ENCODE measurements at places on chromosomes 2 and 18. TPM values are rescaled to one million over a fixed set of nuclear protein-coding genes. Genes with fewer than 3 reads are reported as not detected.
A peak's percentile ranks its signal among the peaks of the same experiment; 100 is the strongest.

The TMSB10 gene
- 1,269 TPM for total RNA-seq

The ZSWIM2 gene
- not detected for total RNA-seq

The ST8SIA3 gene
- 4.2 TPM for total RNA-seq

The ITGA4 gene
- 0.90 TPM for total RNA-seq

The ITPRIPL1 gene
- total RNA-seq: 3.5 TPM

The MZT2A gene
- total RNA-seq: 94.9 TPM

The OST4 gene
- 401 TPM for total RNA-seq

The RUFY4 gene
- total RNA-seq: not detected

The NRP2 gene
- 109 TPM for total RNA-seq

The HDAC4 gene
- total RNA-seq: 39.0 TPM

The ANTXR1 gene
- 69.5 TPM for total RNA-seq

The KRTCAP3 gene
- total RNA-seq: 23.9 TPM

- H3K27me3 ChIP-seq: no peaks in the 10 kb centered on the region
- H3K27ac ChIP-seq: no peak overlapping the region
Measured at GRCh38 chr2:72788756-72789155, 37.1 kb downstream of the EXOC6B start.

DNA sequence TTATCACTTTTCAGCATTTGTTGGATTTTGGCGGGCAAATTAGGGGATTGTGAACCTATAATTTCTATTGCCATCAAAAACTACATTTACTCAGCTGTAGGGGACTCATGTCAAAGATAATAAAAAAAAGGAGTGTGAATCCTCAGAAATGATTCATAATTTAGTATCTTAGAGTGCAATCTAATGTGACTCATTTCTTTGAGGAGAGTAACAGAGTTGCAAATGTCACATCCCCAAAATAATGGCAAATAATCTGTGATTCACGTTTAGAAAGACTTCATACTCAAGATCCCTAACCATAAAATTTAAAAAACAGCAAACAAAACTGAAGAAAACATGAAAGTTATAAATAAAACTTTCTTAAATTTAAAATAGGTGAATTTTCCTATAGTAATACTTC lies 373.0 kb downstream of the CDH2 start:
- no peaks in the 10 kb centered on the region for H3K36me3 ChIP-seq
- H3K4me1 ChIP-seq: no peaks in the 10 kb centered on the region
- H3K27ac ChIP-seq: no peak overlapping the region
- no peak overlapping the region for H3K4me3 ChIP-seq
- H3K27me3 ChIP-seq: no peaks in the 10 kb centered on the region

GRCh38 chr2:69989441-69990105 lies 28.1 kb upstream of the ASPRV1 start:
- H3K4me1 ChIP-seq: no peaks in the 10 kb centered on the region
- H3K36me3 ChIP-seq: peaks cover 4% of the 10 kb centered on the region
- H3K27ac ChIP-seq: no peak overlapping the region
- no peak for DNase-seq
- no peaks in the 10 kb centered on the region for H3K27me3 ChIP-seq
- no peak overlapping the region for H3K4me3 ChIP-seq

DNA sequence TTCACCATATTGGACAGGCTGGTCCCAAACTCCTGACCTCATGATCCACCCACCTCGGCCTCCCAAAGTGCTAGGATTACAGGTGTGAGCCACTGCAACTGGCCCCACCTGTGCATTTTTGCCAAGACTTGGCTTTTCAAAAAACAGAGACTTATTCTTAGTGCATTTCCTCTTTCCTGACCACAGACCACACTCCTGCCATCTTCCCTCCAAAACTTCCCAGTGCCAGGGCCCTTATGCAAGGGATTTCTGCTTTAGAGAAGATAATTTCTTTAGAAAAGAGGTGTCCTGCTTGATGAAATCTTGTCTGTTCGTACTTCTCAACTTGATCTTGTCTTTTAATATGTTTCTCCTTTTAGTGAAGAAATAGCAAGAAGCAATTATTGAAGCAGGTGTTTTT lies 98.8 kb upstream of the ZNF516 start:
- no peak overlapping the region for H3K27ac ChIP-seq
- H3K4me1 ChIP-seq: peaks cover 29% of the 10 kb centered on the region
- no peak overlapping the region for H3K4me3 ChIP-seq

DNA sequence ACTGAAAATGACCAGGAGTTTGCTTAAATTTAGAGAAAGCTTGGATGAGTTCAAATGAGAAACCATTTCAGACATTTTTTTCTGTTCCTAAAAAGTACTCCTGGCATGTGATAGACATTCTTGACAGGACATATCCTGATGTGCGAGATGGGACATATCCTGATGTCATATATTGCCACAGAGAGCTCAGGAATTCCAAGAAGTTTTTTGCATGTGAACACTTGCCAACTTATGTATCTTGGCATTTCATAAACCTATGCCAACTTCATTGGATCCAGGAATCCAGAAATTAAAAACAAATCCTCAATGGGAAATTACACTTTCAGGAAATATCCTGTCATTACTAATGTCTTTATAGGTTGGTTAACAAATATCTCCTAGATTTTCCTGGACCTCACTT lies 2.9 kb upstream of the SERPINB3 start:
- no peaks in the 10 kb centered on the region for H3K4me1 ChIP-seq
- H3K4me3 ChIP-seq: no peak overlapping the region
- peaks cover 2% of the 10 kb centered on the region for H3K27me3 ChIP-seq
- no peaks in the 10 kb centered on the region for H3K36me3 ChIP-seq

- no peaks in the 10 kb centered on the region for H3K36me3 ChIP-seq
- peak overlapping the region; percentile 73 for H3K27ac ChIP-seq
- peaks cover 93% of the 10 kb centered on the region for H3K4me1 ChIP-seq
- peaks cover 10% of the 10 kb centered on the region for H3K27me3 ChIP-seq
Measured at GRCh38 chr18:75223687-75224347, 13.2 kb downstream of the TSHZ1 start.

GRCh38 chr2:144133936-144134665 lies 385.8 kb downstream of the ZEB2 start:
- no peak for DNase-seq
- no peak overlapping the region for H3K27ac ChIP-seq
- no peak overlapping the region for H3K4me3 ChIP-seq
- H3K36me3 ChIP-seq: peaks cover 3% of the 10 kb centered on the region
- peaks cover 30% of the 10 kb centered on the region for H3K27me3 ChIP-seq
- peaks cover 4% of the 10 kb centered on the region for H3K4me1 ChIP-seq

DNA sequence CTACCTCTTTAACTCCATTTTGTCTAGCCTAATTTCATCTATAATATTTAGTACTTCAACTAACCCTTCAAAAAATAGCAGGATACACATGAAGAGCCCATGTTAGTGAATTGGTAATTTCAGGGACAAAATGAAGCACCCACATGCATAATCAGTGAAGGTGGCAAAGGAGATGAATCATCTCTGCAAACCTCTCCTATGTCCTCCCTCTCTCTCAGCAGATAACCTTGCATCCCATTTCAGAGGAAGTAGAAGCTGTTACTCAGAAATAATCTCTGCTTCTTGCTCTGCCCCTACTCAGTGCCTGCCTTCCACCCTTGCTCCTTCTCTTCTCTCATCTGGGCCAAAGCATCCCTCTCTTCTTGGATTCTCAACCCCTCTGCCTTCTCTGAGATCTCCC lies 60.2 kb upstream of the CAVIN2 start:
- no peaks in the 10 kb centered on the region for H3K36me3 ChIP-seq
- H3K27ac ChIP-seq: no peak overlapping the region
- DNase-seq: no peak
- no peak overlapping the region for H3K4me3 ChIP-seq
- peaks cover 4% of the 10 kb centered on the region for H3K4me1 ChIP-seq

DNA sequence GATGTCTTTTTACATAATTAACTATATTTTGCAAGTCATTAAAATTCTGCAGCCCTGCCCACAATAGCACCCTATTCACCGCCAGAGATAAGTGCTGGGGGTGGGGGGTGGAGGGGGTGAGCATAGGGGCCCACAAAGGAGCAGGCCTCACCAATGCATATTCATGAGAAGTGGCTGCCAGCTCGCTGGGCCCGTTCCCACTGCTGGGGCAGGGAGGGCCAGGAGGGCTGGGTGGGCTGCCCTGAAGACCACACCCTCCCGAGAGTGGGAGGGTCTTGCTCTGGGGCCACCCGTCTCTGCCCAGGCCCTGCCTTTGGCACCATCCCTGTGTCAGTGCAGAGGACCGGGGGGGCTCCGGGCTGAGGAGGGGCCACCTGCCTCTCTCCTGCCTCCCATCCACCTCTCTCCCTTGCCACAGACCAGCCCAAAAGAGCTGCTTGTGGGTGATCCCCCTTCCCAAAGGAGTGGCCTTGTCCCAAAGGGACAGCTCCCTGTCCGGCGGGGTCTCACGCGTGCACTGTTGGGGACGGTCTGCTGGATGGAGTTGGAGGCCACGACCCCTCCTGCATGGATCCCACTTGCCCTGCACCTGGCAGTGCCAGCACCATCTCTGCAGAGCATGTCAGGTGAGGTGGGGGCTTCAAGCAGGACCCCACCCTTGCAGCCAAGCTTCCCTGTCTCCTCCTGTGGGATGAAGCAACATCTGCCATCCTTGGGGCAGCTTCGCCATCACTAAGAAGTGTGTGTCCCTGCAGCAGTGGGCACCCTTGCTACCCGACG lies 138.8 kb upstream of the GPC1 start:
- DNase-seq: no peak
- no peak overlapping the region for H3K4me3 ChIP-seq
- no peak overlapping the region for H3K27ac ChIP-seq
- H3K36me3 ChIP-seq: no peaks in the 10 kb centered on the region

GRCh38 chr2:109204412-109204811 lies 75.4 kb downstream of the SH3RF3 start:
- H3K36me3 ChIP-seq: no peaks in the 10 kb centered on the region
- DNase-seq: no peak
- H3K27me3 ChIP-seq: no peaks in the 10 kb centered on the region
- peaks cover 35% of the 10 kb centered on the region for H3K4me1 ChIP-seq
- H3K27ac ChIP-seq: no peak overlapping the region

- peaks cover 3% of the 10 kb centered on the region for H3K27me3 ChIP-seq
- H3K27ac ChIP-seq: peak overlapping the region; percentile 30
- H3K4me1 ChIP-seq: peaks cover 17% of the 10 kb centered on the region
- H3K36me3 ChIP-seq: no peaks in the 10 kb centered on the region
- no peak for DNase-seq
Measured at GRCh38 chr2:6793371-6793770, 72.3 kb downstream of the CMPK2 start.

DNA sequence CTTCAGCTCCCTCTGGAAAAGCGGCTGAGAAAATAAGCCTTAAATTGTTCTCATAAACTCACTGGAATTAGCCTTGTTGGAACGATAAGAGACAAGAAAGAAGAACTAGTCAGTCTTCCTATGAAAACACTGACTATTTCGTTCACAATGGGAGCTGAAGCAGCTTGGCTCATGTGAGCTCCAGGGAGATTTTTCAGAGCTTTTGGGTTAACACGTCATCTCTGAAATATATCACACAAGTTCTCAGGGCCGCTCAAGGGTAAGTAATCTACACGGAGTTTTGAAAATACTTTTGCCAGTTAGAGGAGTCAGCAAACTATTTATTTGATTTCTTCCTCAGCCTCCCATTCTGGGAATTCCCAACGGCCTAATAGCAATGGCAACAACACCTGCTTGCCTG lies 316.2 kb upstream of the MGAT5 start:
- no peak for DNase-seq
- H3K4me1 ChIP-seq: peaks cover 3% of the 10 kb centered on the region
- H3K4me3 ChIP-seq: no peak overlapping the region

GRCh38 chr2:215084080-215084479 lies 54.3 kb downstream of the ABCA12 start:
- no peak overlapping the region for H3K4me3 ChIP-seq
- H3K27me3 ChIP-seq: no peaks in the 10 kb centered on the region
- no peaks in the 10 kb centered on the region for H3K36me3 ChIP-seq
- H3K27ac ChIP-seq: no peak overlapping the region
- no peaks in the 10 kb centered on the region for H3K4me1 ChIP-seq

- no peaks in the 10 kb centered on the region for H3K36me3 ChIP-seq
- no peaks in the 10 kb centered on the region for H3K27me3 ChIP-seq
- H3K27ac ChIP-seq: no peak within 1 kb of the TSS
Measured at GRCh38 chr2:241188361-241189092, at the start of gene ANO7. Gene ANO7 (plus strand): TSS chr2:241188677. CDS start chr2:241190064, 1,387 bp downstream.

- DNase-seq: no peak
- H3K4me1 ChIP-seq: peaks cover 36% of the 10 kb centered on the region
- H3K27me3 ChIP-seq: no peaks in the 10 kb centered on the region
Measured at GRCh38 chr18:48961547-48961946, 10.8 kb upstream of the SMAD7 start.

DNA sequence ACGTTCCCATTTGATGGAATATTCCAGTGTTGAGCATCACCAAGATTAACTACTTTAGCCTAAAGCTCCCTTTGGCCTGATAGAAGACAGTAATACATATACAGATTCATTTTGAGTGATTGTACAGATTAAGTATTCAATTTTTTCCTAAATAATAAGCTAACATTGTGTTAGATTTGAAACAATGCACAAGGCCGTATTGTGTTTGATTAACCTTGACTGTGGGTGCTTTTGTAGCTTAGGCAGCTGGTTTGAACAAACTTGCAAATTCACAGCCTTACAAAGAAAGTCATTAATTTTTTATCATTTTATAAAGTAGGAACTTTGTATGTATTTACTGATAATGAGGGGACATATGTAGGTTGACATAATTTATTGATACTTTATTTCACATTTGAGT lies 29.6 kb downstream of the NABP1 start:
- DNase-seq: no peak
- peaks cover 7% of the 10 kb centered on the region for H3K27me3 ChIP-seq
- H3K4me3 ChIP-seq: no peak overlapping the region

- H3K36me3 ChIP-seq: no peaks in the 10 kb centered on the region
- no peak overlapping the region for H3K4me3 ChIP-seq
- H3K27me3 ChIP-seq: peaks cover 9% of the 10 kb centered on the region
Measured at GRCh38 chr2:3598912-3599854, 4.3 kb downstream of the COLEC11 start.

GRCh38 chr2:201182650-201183364 lies at the start of gene CASP10:
Gene CASP10 (plus strand): TSS chr2:201183141. CDS start chr2:201185778, 2,637 bp downstream.
- no peak for DNase-seq
- H3K4me3 ChIP-seq: peak within 1 kb of the TSS; percentile 77
- no peaks in the 10 kb centered on the region for H3K36me3 ChIP-seq

- peaks cover 35% of the 10 kb centered on the region for H3K27me3 ChIP-seq
- no peak for DNase-seq
- H3K36me3 ChIP-seq: peaks cover 6% of the 10 kb centered on the region
- peaks cover 26% of the 10 kb centered on the region for H3K4me1 ChIP-seq
- H3K4me3 ChIP-seq: peak overlapping the region; percentile 74
- H3K27ac ChIP-seq: no peak overlapping the region
Measured at GRCh38 chr2:40448476-40449079, 3.3 kb downstream of the SLC8A1 start.

GRCh38 chr2:65503746-65504145 lies 71.3 kb upstream of the SPRED2 start:
- no peak for DNase-seq
- H3K4me1 ChIP-seq: no peaks in the 10 kb centered on the region
- no peak overlapping the region for H3K4me3 ChIP-seq
- H3K27ac ChIP-seq: no peak overlapping the region
- H3K27me3 ChIP-seq: peaks cover 3% of the 10 kb centered on the region
- no peaks in the 10 kb centered on the region for H3K36me3 ChIP-seq

- H3K36me3 ChIP-seq: no peaks in the 10 kb centered on the region
- no peaks in the 10 kb centered on the region for H3K27me3 ChIP-seq
- H3K4me3 ChIP-seq: no peak overlapping the region
- no peak overlapping the region for H3K27ac ChIP-seq
Measured at GRCh38 chr2:101597347-101597944, 100.1 kb upstream of the MAP4K4 start.

GRCh38 chr2:172908275-172908674 lies 167.4 kb upstream of the MAP3K20 start:
- H3K36me3 ChIP-seq: no peaks in the 10 kb centered on the region
- H3K27me3 ChIP-seq: no peaks in the 10 kb centered on the region
- DNase-seq: no peak
- H3K4me3 ChIP-seq: no peak overlapping the region
- H3K4me1 ChIP-seq: peaks cover 26% of the 10 kb centered on the region
- H3K27ac ChIP-seq: no peak overlapping the region

Measured in type B pancreatic cell (in vitro differentiated cells).